ENCODE measurements at places on chromosomes 2 and 18.
A peak's percentile ranks its signal among the peaks of the same experiment; 100 is the strongest.

- DNase-seq, result no peak
Measured at GRCh38 chr18:36298126-36298741, 721 bp downstream of the FHOD3 start.

DNA sequence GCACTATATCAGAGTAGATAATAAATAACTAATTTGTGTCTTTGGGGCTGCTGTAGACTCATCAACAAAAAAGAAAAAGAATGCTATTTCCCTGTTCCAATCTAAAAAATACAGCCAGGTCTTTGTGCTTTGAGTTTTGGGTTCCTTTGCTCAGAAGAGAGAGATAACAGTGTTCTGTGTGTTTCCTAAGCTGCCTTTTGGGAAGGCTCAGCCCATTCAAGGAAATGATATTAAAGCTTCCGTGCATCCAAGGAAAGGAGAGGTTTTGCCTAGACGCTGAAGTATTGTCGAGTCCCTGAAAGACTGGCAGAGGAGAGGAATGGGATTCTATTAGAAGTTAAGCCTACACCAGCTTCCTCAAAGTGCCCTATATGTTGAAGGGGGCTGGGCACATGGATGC, 25.8 kb upstream of the LRP2 start:
- no peak for DNase-seq

- DNase-seq, result no peak
Measured at GRCh38 chr2:85221067-85221691, 88.0 kb downstream of the TCF7L1 start.

GRCh38 chr2:173793709-173794565, 171.2 kb downstream of the SP3 start:
- DNase-seq, result no peak

DNA sequence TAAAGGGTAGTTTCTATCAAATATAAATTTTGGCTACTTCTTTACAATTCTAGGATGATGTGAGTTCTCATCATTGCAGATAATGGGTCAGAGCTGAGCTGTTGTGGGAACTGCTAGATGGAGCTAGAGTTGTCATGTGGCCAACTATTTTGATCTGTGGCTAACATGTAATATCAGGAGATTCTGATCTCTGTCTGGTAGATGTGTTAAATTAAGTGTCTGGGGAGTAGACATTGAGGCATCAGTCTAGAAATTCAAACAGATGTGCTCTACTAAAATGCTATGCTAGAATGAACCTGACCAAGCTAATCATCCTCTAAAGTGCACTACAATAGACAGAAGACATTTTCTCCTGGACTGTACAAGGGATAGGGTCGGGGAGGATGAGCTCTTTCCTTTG, 30.3 kb upstream of the DARS1 start:
- no peak for DNase-seq

GRCh38 chr2:61645911-61646310, 107.8 kb upstream of the XPO1 start:
- DNase-seq, result peak; percentile 6

GRCh38 chr2:200357845-200358244, 51.4 kb downstream of the SPATS2L start:
- no peak for DNase-seq

DNA sequence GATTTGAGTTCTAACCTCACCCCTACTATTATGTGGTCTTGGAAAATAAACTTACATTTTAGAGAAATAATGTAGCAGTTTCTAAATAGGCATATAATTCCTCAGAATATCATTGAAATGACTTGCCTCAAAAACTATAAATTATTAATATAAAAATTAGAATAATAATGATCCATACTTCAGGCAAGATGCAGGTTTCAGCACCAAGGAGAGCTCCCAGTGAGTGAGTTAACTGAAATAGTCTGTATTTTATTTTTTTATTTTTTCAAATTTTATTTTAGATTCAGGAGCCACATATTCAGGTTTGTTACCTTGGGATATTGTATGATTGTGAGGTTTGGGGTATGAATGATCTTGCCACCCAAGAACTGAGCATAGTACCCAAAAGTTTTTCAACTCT, 472.2 kb upstream of the DCC start:
- no peak for DNase-seq

GRCh38 chr2:66531155-66531554, 96.2 kb downstream of the MEIS1 start:
- DNase-seq, result no peak

DNA sequence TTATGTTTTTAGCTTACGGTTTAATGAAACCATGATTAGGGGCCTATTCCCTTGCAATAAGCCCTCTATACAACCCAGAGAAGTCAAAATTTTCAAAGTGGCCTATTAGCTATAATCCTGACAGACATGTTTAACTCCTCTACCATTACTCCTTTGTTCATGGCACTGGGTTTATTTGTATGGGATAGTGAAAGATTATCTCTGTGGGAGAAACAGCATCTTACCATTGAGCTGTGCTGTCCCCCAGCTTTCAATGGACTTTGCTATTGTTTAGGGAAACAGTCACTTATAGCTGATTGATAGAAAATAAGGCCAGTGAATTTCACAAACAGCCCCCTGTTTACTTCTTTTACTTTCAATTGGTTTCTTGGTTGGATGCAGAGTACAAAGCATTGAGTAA, 675.2 kb upstream of the GCFC2 start:
- no peak for DNase-seq

- DNase-seq, result no peak
Measured at GRCh38 chr2:182717416-182717815, 1.4 kb downstream of the DNAJC10 start.

DNA sequence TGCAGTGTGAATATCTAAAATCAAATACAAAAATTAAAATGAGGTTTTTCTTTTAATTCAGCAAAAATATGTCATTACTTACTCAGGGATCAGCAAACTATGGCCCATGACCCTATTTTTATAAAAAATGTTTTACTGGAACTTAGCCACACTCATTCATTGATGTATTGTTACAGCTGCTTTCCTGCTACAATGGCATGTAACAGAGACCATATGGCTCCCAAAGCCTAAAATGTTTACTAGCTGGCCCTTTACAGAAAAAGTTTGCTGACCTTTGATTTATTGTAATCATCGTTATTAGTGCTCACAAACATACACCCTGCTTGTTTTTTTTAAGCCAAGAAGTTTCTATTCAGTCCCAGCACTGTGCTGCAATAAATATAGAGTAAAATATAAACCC, 120.3 kb downstream of the PLA2R1 start:
- DNase-seq, result no peak

- DNase-seq, result no peak
Measured at GRCh38 chr18:71045331-71046065, 756.7 kb downstream of the SOCS6 start.

DNA sequence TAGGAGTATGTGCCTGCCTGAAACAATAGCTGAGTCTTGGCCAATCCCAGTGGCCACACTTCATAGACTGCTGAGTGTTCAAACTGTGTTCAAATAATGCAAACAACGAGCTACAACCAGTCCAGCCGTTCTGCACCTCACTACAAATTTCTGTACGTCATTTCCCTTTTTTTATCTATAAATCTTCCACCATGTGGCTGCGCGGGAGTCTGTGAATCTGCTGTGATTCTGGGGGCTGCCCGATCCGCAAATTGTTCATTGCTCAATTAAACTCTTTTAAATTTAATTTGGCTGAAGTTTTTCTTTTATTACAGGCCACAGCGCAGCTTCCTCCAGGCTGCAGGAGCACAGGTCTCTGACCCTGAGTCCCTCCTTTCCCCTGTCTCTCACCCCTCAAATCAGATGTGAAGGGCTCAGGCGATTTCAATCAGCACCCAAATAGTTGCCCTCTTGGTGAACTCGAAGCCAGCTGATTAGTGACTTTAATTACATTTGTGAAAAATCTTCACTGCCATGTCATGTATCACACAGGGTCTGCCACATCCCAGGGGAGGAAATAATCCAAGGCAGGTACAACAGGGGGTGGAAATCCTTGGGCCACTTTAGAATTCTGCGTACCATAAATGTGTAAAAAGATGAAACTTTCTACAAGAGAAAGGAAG, 145.6 kb downstream of the NDUFA10 start:
- no peak for DNase-seq

- no peak for DNase-seq
Measured at GRCh38 chr2:85134896-85135659, 1.9 kb downstream of the TCF7L1 start.

DNA sequence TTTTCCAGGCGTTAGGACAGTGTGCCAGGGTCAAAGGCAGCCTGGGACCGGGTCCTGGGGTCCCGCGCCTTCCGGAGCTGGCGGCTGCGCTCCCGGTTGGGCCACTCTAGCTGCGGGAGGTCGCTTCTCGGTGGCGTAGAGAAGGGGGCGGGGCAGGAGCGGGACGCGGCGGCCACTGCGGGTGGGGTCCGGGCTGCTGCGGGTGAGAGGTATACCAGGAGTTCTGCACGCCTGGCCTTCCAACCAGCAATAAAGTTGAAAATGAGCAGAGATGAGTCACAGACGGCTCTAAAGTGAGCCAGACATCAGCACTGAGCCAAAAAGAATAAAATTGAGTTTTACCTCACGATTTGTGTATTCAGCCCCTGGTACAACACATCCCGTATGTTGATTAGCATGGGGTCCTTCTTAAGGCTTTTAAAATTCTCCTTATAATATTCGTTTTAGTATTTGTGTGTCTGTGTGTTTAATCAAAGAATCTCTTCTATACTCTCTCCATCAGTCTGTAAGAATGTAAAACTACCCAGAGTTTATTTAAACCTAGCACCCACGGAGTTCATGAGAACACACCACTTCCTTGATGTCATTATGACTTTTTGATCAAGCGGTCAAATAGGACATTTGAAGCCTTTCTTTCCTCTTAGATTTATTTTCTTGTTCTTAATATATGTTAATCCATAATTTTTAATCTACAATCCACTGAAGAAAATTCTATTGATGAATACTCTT, at the start of gene C1GALT1C1L:
Gene C1GALT1C1L, minus strand, starts transcription at position 108 of the 729 bp plus-strand sequence. Its CDS starts 107 bp downstream, at position 1.
- peak; percentile 4 for DNase-seq

- DNase-seq, result no peak
Measured at GRCh38 chr2:151347294-151347693, 10.1 kb upstream of the TNFAIP6 start.

DNA sequence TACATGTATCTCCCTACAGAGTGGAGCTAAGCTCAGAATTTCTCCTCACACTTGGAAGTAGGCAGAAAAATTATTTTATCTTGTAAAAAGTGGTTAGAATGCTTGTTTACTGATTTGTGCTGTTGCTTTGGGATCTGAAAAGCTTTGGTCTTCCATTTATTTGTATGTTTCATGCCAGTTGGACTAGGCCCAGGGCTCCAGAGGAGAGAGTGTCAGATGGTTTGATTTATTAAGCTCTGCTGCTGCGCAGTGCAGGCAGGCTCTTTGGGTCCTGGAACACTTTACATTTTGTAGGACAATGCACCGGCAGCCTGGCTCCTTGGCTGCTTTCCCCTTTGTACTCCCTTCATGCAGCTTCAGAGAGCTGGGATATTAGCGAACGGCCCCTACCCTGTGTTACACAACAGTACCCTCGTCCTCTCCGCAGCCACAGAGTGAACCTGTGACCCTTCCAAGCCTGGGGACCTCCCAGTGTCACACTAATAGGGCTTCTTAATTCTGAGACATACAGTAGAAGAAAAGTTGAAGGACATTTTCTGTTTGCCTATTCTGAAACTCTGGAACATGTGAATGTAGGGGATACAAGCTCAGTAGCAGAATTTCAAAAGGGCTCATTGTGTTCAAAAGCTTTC, 56.7 kb upstream of the EML6 start:
- no peak for DNase-seq

DNA sequence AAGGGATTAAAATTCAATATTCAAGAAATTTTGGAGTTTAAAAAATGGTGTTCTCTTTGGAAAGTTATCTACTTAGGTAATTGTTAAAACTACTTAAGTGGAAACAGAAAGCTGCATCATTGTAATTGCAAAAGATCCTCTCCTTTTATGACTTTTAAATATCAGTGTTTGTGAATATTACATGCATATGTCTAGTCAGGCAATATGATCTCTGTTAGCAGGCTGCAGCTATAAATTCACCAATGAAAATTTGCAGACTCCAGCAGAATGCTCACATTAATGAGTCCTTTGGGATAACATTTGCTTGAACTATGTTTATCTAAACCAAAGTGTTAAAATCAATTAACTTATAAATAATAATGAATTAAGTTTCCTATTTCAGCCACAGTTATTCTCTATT, 59.2 kb upstream of the CSRNP3 start:
- no peak for DNase-seq

All from smooth muscle cell of the brain vasculature (primary cell).